ENCODE measurements at places on chromosomes 12 and 14.

DNA sequence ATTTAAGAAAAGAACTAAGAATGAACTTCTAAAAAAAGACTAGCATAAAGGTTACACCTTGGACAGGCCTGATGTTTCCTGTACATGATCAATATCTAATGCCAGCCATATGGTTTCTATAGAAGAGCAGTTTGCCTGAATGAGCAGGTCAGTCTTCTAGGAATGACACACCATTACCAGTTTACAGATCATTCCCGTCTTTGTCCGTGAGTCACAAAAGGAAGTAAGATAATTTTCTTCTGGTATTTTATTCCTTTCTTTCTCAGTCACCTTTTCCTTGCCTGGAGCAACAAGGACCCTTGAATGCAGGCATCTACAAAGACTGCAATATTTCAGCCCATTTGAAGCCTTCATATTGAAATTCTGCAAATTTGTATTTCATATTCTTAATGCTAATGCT, 44.6 kb upstream of the CNTN1 start:
- DNase-seq, result no peak

GRCh38 chr12:13198241-13198640, 1.7 kb downstream of the EMP1 start:
- DNase-seq, result no peak

DNA sequence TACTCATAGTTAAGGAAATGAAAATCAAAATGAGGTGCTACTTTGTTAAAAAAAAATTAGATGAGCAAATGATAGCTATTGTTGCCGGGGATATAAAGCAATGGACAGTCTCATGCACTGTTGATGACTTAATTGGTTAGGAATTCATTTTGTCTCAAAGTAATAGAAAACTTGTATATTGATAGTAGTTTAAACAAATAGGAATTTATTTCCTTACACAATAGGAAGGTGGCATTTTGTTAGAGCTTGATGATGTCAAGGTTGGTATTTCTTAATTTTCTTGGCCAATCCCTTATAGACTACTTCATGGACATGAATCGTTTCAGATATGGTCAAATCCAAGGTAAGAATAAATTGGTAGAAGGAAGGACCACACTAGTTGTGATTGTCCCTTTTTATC, 7.8 kb downstream of the PRPF39 start:
- DNase-seq, result no peak

GRCh38 chr12:127360580-127360979, 906.4 kb upstream of the TMEM132C start:
- no peak for DNase-seq

DNA sequence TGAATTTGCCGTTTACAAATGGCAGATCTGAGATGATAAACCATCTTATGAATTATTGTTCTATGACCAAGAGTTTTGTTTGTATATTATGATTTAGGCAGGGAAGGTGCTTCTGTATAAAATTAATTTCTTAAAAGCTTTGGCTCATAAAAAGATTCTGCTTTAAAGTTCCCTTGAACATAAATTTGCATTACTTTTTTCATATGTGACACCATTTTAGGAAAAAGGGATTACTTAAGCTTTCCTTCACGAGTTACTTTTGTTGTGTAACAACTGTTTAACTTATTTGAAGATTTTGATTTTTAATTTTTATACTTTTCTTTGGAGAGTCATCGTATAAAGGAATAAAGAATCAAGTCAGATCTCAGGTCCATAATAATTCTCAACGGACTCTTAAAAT, 3.3 kb downstream of the ETNK1 start:
- no peak for DNase-seq

DNA sequence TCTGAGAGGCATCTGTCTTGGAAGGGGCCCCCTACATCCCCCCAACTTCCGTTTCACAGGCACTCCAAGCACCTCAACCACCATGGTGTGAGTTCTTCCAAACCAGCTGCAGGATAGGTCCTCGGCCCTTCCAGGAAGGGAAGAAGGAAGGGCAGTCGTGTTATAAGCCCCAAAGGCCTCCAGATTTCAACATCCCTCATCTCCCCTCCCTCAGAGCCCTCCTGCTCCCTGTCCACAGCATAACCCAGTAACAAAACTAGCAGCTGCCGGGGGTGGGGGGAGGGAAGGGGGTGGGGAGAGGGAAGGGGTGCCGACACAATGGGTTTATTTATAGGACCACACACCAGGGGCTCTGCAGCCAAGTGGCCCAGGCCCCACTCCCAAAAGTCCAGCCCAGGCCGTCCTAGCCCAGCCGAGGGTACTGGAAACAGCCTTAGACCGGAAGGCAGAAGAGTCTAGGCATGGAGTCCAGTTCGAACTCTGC, 18.3 kb downstream of the NCKAP5L start:
- DNase-seq, result no peak

GRCh38 chr14:88104710-88105109, 99.8 kb downstream of the GPR65 start:
- no peak for DNase-seq

GRCh38 chr12:47797441-47797840, 22.3 kb downstream of the HDAC7 start:
- DNase-seq, result no peak

GRCh38 chr12:53738406-53739213, 11.4 kb upstream of the CALCOCO1 start:
- DNase-seq, result no peak

GRCh38 chr12:22234561-22234960, 99.9 kb downstream of the ST8SIA1 start:
- no peak for DNase-seq

GRCh38 chr12:28936221-28936620, 212.9 kb upstream of the FAR2 start:
- DNase-seq, result no peak

- no peak for DNase-seq
Observed at GRCh38 chr12:122830517-122831214, 4.6 kb upstream of the HIP1R start.

GRCh38 chr12:105109465-105110212, 2.1 kb downstream of the WASHC4 start:
- no peak for DNase-seq

- no peak for DNase-seq
Observed at GRCh38 chr14:35301735-35302528, 9.8 kb downstream of the PSMA6 start.

GRCh38 chr12:123233505-123234308, 471 bp downstream of the MTRFR start:
- no peak for DNase-seq

DNA sequence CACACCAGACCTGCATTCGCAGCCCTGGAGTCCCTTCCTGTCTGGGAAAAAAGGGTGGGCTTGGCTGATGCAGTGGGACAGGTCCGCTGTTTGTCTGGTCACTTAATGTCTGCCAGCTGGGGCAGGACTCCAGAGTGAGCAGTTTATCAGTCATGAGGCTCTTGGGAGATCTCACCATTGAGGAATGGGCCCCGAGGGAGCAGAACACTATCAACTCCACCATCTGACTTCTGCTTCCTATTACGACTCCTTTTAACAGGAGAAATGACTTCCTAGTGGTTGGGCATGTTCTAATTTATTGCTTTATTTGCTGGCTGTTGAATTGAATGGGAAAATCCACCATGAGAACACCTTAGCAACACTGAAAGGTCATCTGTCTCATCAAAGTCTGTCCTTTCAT, 182.5 kb upstream of the RASSF8 start:
- no peak for DNase-seq

- DNase-seq, result no peak
Observed at GRCh38 chr12:14540801-14541462, 26.8 kb downstream of the PLBD1 start.

DNA sequence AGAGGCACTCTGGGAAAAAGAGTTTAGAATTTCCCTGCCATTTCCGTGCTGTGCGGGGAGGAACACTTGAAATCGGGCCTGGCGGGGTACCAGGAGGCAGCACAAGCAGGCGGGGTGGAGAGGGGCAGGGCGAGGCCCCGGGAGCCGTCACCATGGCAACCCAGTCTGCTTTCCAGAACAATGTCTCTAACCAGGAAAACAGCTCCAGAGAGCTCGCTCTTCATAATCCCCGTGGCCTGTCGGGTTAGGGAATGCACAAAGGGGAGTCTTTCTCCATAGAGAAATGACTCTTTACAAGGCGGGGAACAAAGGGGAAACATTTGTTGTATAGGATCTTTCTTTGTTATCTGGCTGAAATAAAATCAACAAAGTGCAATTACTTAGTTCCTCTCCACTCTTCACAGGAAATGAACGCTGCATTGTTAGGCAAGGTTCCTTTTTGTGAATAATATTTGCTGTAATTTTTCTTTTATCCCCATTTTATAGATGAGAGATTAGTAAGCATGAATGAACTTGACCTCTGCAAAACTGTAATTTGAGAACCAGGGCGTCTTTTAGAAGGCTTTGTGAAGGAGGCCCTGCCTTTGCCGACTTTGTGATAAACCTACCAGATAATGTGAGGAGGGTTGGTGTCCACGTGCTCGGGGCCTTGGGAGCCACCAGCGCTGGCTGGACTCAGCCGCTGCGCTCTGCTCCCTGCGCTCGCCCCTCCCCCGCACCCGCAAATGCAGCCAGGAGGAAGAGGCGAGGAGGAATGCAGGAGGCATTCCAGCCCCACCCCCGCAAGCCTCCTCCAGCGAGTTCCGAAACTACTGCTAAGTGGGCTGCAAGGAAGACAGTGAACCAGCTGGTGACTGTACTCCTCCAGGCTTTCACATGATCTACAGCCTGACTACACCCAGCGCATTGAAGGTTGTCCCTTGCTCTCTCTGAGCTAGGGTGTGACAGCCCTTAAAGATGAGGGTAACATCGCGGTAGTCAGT, 105.2 kb upstream of the ATF7IP start:
- peak; percentile 67 for DNase-seq

- no peak for DNase-seq
Observed at GRCh38 chr12:101794574-101794973, 36.2 kb downstream of the GNPTAB start.

DNA sequence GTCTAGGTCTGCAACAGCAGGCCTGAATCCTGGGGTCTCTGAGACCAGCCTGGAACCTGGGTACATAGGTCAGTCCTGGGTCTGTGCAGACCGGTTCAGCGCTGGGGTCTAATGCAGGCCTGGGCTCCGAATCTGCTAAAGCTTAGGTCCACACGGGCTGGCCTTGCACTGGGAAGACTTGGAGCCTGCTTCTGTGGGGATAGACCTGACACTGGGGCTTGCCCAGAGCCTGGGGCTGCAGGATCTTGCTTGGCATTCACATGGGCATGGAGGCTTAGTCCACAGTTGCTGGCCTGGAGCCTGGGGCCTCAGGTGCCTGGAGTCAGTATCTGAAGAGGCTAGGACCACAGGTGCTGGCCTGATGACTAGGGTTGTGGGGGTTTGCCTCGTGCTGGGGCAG, 369.8 kb upstream of the SEL1L start:
- no peak for DNase-seq

- no peak for DNase-seq
Observed at GRCh38 chr12:59298296-59298695, 297.5 kb upstream of the SLC16A7 start.

DNA sequence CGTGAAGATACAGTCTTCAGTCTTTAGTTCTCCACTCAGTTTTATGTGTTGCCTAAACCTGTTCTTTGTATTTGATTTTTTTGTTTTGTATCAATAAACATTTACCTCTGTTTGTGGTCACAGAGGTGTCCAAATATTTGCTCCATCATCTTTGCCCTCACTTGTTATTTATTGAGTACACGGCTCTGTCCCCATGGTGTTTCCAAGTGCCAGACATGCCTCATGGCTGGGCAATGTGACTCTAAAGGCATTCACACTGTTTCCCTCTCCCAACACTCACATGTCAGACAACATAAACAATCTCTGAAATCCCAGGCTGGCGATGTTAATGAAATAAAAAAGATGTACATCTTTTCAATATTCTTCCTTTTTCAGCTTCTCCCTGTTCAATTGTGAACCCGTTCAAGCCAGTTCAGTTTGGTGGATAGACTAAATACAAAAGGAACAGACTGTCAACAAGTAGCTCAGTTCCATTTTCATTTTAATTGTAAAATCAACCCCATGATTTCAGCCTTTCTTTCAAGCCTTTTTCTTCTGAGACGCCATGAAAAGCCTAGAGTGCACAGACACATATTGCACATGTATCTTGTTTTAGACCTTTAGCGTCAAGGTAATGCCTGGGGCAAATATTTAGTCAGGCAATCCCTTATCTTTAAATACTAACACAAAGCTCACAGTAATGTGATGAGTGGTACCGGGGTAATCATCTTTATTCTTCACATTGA, 680.7 kb downstream of the GALC start:
- no peak for DNase-seq

DNA sequence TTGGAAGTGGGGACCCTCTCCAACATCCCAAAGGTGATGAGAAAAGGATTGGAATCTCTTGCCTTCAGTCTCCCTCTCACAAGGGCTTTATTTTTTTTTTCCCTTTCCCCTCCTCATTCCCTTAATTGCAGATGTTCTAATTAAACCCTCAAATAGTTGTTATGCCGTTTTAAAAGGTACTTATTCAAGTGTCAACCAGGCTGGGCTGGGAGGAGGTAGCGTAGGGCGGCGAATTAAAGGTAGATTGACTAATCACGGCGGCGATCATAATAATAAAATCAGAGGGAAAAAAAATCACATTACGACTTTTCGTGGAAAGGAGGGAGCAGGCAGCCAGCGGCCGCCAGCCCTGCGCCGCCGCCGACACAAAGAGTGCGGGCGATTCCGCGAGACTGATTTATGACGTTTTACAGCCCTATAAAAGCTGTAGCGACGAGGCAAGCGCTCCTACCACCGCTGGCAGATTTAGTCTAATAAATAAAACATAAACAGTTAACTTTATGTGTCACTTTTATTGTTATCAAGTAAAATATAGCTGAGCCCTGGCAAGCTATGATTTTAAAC, 1.7 kb upstream of the HOXC4 start:
- no peak for DNase-seq

DNA sequence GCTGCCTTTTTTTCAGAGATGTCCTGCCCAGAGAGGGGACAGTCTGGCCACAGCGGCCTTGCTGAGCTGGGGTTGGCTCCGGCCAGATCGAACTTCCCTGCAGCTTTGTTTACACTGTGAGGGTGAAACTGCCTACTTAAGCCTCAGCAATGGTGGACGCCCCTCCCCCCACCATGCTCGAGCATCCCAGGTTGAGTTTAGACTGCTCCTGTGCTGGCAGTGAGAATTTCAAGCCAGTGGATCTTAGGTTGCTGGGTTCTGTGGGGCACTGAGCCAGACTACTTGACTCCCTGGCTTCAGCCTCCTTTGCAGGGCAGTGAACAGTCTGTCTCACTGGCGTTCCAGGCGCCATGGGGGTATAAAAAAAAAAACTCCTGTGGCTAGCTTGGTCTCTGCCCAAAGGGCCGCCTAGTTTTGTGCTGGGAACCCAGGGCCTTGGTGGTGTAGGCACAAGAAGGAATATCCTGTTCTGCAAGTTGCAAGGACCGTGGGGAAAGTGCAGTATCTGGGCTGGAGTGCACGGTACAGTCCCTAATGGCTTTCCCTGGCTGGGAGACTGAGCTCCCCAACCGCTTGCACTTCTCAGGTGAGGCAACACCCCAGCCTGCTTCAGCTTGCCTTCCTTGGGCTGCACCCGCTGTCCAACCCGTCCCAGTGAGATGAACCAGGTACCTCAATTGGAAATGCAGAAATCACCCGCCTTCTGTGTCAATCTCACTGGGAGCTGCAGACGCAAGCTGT, 79.1 kb downstream of the LRIG3 start:
- no peak for DNase-seq

DNA sequence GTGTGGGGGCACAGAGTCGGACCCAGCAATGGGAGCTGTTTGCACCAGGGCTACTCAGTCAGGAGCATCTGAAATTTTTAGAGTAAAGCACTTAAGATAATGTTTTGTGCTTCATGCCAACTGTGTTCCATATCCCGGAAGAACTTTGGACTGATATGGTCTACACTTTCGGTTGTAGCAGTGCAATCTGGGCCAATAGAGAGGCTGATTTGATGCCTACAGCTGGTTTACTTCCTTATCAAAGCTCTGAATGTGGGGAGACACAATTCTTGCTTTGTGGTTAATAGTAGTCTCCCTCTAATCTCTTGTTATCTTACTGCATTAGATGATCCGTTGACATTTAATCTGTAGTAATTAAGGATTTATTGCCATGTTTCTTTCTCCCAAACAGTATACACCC, 7.8 kb upstream of the VDR start:
- no peak for DNase-seq
